ENCODE measurements at places on chromosomes 1 and 21. TPM values are rescaled to one million over a fixed set of nuclear protein-coding genes. Genes with fewer than 3 reads are reported as not detected.

Gene OR2L2
- 0.52 TPM for total RNA-seq

Gene BEND5
- total RNA-seq, result 19.5 TPM

GRCh38 chr1:206897175-206897574 lies at the start of gene IL24:
TSS of gene IL24 (plus strand) at chr1:206897443. CDS start at chr1:206897833, 390 bp downstream.
- no peak for DNase-seq

- DNase-seq, result no peak
Measured at GRCh38 chr1:196689001-196689400, 37.2 kb downstream of the CFH start.

Gene LCE2C
- total RNA-seq, result not detected

DNA sequence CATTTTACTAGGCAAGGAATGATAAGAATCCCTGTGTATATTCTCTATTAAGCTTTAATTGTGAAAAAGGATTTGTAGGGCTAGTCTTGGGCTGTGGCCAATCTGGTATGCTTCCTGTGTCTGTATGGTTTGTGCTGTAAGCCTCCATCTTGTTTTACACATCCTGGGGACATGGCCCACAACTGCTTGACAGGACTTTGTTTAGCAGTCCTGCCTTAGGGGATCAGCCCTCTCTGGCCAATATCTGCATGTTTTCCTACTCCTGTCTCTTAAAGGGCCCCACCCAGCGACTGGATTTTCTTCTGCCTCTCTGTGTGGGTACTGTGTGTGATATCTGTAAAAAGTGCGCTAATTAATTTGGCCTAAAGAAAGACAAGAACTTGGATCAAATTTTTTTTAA lies 813.2 kb downstream of the PLA2G4A start:
- DNase-seq, result no peak

DNA sequence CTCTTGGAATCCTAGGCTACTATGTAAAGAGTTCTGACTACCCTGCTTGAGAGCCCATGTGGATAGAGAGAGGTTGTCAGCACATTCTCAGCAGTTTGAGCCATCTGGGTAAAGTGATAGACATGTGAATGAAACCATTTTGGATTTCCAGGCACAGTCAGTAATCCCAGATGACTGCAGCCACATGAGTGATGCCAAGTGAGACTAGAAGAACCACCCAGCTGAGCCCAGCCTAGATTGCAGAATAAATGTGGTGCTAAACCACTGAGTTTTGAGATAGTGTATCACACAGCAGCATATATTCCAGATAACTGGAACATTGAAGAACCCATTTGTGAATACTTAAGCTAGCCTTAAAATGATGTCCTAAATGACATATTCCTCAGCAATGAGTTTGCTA lies 166.2 kb downstream of the ATP6V1G3 start:
- DNase-seq, result no peak

Gene RUNX1
- 73.0 TPM for total RNA-seq

- no peak for DNase-seq
Measured at GRCh38 chr1:201138311-201138840, 11.4 kb upstream of the ASCL5 start.

DNA sequence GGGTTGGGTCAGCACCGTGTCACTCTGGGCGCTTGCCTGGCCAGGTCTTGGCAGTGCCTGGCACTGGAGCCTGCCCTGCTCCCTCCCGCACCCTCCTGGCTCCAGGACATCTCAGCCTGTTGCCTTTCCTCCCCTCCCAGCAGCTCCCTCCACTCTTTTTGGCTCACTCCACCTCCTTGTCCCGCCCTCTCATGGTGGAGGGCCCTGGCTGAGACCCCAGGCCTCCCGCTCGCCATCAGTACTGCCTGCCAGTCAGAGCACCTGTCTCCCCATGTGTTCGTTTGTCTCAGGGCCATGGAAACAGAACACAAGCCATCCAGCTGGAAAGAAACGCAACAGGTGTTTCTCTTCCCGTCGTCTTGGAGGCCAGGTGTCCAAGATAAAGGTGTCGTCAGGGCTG lies 61.0 kb downstream of the B3GALT5 start:
- no peak for DNase-seq

Gene C1QC
- total RNA-seq, result not detected

GRCh38 chr1:66981679-66982078 lies 56.9 kb downstream of the MIER1 start:
- DNase-seq, result peak; percentile 29

GRCh38 chr1:59261537-59261936 lies 35.4 kb upstream of the FGGY start:
- DNase-seq, result no peak

Gene SLC16A4
- 2.6 TPM for total RNA-seq

GRCh38 chr1:156165083-156165482 lies 11.7 kb downstream of the SEMA4A start:
- peak; percentile 61 for DNase-seq

DNA sequence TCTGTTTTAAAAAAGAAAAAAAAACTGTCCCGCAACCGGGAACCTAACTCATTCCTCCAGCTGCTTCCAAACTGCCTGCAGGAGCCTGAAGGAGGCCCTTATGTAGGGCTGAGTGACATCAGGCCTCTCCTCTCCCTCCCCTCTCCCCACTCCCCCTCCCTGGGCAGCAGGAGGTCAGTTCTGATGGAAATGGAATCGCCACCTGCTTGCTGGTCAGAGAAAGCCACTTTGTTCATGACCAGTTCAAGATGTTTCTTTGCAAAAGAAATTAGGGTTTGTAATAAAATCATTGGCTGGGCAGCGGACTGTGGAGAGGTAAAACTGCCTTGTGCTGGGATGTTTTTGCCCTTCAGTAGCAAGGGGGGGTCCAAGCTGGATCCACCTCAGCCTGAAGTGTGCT lies at the start of gene MAP1LC3C:
TSS of gene MAP1LC3C (minus strand) at position 73 of the 400 bp plus-strand sequence. CDS start 90 bp downstream, outside the sequence.
- no peak for DNase-seq

GRCh38 chr1:216047811-216048572 lies 375.3 kb downstream of the USH2A start:
- no peak for DNase-seq

DNA sequence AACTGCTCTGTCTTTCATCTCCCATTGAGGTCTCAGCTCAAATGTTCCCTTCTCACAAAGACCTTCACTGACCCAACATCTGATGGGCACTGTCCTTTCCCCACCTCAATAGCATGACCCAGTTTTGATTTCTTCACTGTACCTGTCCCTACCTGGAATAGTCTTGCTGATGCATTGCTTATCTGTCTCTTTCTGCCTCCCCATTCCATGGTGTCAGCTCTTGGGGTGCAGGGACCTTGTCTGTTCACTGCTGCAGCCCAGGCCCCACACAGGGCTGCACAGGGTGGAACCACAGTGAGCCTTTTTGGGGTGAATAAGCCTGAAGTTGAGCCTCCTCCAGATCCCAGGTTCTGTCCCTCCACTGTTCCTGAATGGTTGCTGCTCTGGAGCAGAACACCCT lies 414.9 kb downstream of the PTPRU start:
- no peak for DNase-seq

DNA sequence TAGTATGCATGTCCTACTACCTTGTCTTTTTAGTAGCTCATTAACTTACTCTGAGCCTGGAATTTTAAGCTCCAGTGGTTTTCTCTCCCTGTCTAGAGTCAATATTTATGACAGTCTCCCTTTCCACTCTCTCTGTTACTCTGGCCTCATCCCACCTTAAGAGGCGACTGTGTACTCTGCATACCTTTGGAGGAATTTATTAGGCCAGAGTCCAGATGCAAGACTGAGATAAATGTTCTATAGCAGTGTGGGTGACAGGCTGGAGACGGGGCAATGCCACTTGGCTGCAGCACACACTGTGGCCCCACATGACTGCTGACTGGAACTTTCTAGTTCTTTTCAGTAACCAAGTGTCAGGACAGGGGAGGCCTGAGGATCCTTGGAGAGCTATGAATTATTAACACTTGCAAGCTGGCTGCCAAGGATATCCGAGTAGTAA lies 4.1 kb upstream of the PDZK1 start:
- no peak for DNase-seq

Gene CSMD2
- total RNA-seq, result not detected
